ENCODE measurements at places on chromosomes 7 and 10. TPM values are rescaled to one million over a fixed set of nuclear protein-coding genes. Genes with fewer than 3 reads are reported as not detected.

Gene ACTA2
- polyA plus RNA-seq: 298 TPM

Gene CCL24
- polyA plus RNA-seq: not detected

Gene PCLO
- 9.0 TPM for polyA plus RNA-seq

Gene ATP6V0A4
- polyA plus RNA-seq: not detected

Gene NT5C3A
- 23.6 TPM for polyA plus RNA-seq

Gene NRAP
- not detected for polyA plus RNA-seq

Gene SUGCT
- polyA plus RNA-seq: 20.8 TPM

Gene KLF14
- polyA plus RNA-seq: 0.44 TPM

Gene HOXA9
- polyA plus RNA-seq: 4.4 TPM

Gene LDB3
- polyA plus RNA-seq: 1.9 TPM

Gene CDHR3
- 0.79 TPM for polyA plus RNA-seq

Gene PRR15
- 0.31 TPM for polyA plus RNA-seq

Gene GJD4
- not detected for polyA plus RNA-seq

Gene TNS3
- 36.5 TPM for polyA plus RNA-seq

Gene CTTNBP2
- 1.9 TPM for polyA plus RNA-seq

Gene CASP7
- 24.5 TPM for polyA plus RNA-seq

Gene ENKUR
- 0.70 TPM for polyA plus RNA-seq

Gene CACNB2
- 12.9 TPM for polyA plus RNA-seq

Gene AKR1C8
- polyA plus RNA-seq: not detected

Gene PPP1R3A
- polyA plus RNA-seq: not detected

Gene TMEM270
- polyA plus RNA-seq: not detected

Gene TMEM196
- polyA plus RNA-seq: 0.34 TPM

All from adrenal gland (tissue), 19 donors.